NCI-H146 (cell line): ENCODE measurements at places on chromosomes 4 and X.

GRCh38 chrX:108285356-108285755 is 152.9 kb downstream of the COL4A6 start:
- no peak for DNase-seq

- no peak for DNase-seq
Measured at GRCh38 chr4:17206829-17207801, 304.8 kb downstream of the QDPR start.

DNA sequence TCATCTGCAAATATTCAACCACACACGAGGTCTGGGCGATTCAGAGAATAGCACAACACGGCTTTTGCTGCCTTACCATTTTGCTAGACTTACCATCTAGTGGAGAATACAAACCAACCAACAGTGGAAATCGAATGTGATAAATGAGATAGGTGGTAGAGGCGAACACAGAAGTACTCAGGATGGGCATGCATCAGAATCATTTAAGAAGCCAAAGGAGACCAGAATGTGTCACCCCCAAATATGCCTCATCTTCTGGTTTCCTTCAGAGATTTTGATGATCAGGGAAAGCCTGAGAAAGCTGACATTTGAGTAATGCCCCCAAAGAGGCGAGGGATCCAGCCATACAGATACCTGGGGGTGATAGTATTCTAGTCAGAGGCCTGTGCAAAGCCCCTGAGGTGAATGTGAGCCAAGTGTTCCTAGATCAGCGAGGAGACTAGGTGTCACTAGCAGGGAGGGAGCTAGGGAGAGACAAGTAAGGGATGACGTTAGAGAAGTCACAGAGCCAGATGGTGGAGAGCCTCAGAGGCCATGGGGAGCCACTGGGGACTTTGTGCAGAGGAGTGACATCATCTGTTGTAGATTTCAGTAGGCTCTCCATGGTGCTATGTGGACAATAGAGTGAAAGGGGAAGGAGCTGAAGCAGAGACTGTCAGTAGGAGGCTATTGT is 1.7 kb downstream of the MTMR1 start:
- no peak for DNase-seq

GRCh38 chr4:3476936-3477749 is 14.0 kb downstream of the DOK7 start:
- no peak for DNase-seq

GRCh38 chr4:7530932-7531639 is 96.4 kb upstream of the PSAPL1 start:
- no peak for DNase-seq

- no peak for DNase-seq
Measured at GRCh38 chr4:141153751-141154510, 20.7 kb upstream of the RNF150 start.

DNA sequence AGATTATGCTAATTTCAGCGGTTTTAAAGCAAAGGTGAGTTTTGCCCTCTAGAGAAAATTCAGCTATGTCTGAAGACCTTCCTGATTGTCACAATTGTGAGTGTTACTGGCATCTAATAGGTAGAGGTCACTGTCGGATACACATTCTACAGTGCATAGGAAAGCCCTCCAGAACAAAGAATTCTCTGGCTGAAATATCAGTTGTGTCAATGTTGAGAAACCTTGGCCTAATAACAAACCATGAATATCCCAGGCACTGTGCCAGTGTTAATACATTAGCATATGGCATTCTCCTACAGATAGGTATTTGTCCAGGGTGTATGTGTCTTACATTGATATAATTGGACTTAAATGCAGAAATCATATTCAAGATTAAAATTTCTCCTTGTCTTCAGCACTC is 294.3 kb downstream of the FSTL5 start:
- no peak for DNase-seq

DNA sequence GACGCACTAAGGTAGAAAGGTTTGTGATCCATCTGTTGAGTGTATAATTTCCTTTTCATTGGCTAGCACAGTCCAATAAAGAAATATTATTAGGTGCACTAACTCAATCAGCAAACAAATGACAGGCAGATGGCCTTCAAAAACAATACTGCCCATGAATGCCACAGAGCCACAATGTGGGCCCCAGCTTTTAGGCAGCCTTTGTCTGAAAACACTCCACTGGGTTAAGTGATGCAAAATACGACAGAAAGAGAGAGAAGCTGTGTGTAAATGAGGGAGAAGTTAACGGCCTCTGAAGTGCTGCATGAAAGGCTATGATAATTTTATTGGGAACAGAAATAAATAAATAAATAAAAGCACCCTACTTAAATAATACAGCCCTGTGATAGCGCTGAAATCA is 274.6 kb downstream of the NKX6-1 start:
- DNase-seq = no peak

- no peak for DNase-seq
Measured at GRCh38 chr4:107780665-107781064, 44.1 kb upstream of the SGMS2 start.

DNA sequence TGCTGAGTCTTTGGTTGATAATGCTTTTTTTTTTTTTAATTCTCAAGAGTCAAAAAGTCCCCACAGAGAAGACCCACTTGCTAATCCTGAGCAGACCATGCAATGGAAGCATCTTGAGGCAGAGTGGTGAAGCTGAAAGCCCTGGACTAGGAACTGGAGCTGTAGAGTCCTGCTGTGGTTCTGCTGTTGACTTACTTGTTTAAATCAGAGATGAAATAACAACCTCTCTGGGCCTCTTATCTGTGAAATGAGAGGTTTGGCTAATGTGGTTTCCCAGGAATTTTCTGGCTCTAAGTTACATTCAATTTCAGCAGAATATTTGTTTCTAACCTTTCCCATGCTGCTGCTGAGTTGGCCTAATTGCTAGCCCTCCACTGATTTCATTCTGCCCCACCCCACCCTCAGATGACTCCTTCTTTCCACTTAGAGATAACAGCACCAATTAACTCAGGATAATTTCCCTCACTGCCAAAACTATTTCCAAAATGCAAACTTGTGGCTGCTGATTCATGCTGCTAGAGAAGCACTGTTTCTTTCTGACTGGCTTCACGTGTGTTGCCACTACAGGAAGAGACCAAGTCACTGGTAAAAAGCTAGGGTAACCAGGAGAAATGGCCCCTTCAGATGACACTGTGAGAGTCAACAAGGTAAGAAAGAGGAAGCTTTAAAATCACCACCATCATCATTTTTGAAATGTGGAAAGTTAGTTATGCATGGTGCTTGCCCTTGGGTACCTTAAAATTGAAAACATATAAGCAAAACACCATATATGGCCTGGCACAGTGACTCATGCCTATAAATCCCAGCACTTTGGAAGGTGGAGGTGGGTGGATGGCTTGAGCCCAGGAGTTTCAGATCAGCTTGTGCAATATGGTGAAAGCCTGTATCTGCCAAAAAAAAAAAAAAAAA is 326.4 kb downstream of the DCHS2 start:
- DNase-seq = no peak

DNA sequence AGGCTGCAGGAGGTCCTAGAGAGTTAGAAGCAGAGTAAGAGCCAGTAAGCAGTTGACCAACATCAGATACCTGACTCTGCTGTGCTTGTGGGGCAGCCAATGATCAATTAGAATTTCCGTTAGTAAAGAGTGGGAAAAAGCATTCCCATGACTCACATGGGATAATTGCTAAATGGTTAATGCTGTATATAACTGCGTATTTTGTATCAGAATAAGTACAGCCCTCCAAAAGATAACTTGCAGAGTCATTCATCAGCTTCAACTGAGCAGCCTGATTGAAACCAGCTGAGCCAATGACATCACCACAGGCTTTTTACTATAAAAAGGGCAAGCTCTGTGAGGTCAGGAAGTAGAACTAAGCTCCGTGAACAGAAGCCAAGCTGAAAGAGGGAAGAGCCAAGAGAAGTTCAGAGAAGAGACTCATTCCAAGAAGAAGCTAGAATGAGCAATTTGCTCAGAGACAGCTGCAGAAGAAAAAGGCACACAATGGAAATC is 67.9 kb downstream of the PPP3CA start:
- no peak for DNase-seq
